ENCODE measurements at places on chromosomes 2 and 18. TPM values are rescaled to one million over a fixed set of nuclear protein-coding genes. Genes with fewer than 3 reads are reported as not detected.

CGREF1 gene
- 29.1 TPM for total RNA-seq

BCL2 gene
- total RNA-seq, result 49.1 TPM

FSIP2 gene
- total RNA-seq, result 11.0 TPM

TCF4 gene
- total RNA-seq, result 1,475 TPM

IKZF2 gene
- total RNA-seq, result 19.7 TPM

MALL gene
- total RNA-seq, result 1.3 TPM

ATF2 gene
- 148 TPM for total RNA-seq

FAM124B gene
- 6.9 TPM for total RNA-seq

SCN9A gene
- 144 TPM for total RNA-seq

TMEM163 gene
- 19.1 TPM for total RNA-seq

TMEM37 gene
- total RNA-seq, result not detected

LYPD1 gene
- total RNA-seq, result 25.4 TPM

TTC21B gene
- total RNA-seq, result 156 TPM

KHK gene
- 6.9 TPM for total RNA-seq

ARHGAP15 gene
- total RNA-seq, result 19.4 TPM

FAM228A gene
- total RNA-seq, result 9.4 TPM

HADHB gene
- total RNA-seq, result 47.0 TPM

TDRD15 gene
- not detected for total RNA-seq

TM4SF20 gene
- total RNA-seq, result not detected

SERPINB10 gene
- total RNA-seq, result not detected

TNFRSF11A gene
- 0.63 TPM for total RNA-seq

GKN1 gene
- not detected for total RNA-seq

CREG2 gene
- 4.7 TPM for total RNA-seq

DNAH7 gene
- 19.4 TPM for total RNA-seq

STK11IP gene
- total RNA-seq, result 24.4 TPM

PLA2R1 gene
- total RNA-seq, result 2.2 TPM

TYMS gene
- 7.5 TPM for total RNA-seq

DNAJC5G gene
- not detected for total RNA-seq

HOXD12 gene
- not detected for total RNA-seq

B4GALT6 gene
- 10.3 TPM for total RNA-seq

G6PC2 gene
- not detected for total RNA-seq

RAB6C gene
- 0.63 TPM for total RNA-seq

GALNT13 gene
- 29.1 TPM for total RNA-seq

POTEI gene
- total RNA-seq, result 0.31 TPM

ABHD3 gene
- total RNA-seq, result 11.9 TPM

PIAS2 gene
- total RNA-seq, result 98.3 TPM

ITPRIPL1 gene
- total RNA-seq, result 4.7 TPM

DSG2 gene
- 2.2 TPM for total RNA-seq

SOX11 gene
- 417 TPM for total RNA-seq

DNER gene
- total RNA-seq, result 93.3 TPM

Measured in parietal lobe (tissue), 2 donors.